T-helper 17 cell (primary cell): ENCODE measurements at places on chromosomes 12 and 14.

GRCh38 chr12:104888481-104888880, 69.6 kb downstream of the SLC41A2 start:
- DNase-seq: no peak

DNA sequence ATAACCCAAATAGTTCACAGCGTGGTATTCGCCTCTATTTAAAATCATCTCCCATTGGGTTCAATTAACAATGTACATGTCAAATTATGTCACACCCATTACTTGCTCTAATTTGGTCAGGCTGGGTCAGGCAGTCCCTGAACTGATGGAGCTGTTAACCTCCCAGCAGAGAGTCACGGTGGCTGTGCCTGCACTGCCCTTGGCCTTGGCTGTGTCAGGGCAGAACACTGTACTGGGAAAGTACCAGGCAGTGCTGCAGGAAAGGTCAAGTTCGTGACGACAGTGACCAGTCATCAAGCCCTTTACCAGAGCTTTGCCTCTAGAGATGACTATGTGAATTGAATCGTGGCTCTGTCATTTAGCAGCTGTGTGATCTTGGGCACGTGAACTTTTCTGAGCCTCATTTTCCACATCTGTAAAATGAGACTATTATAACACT, 100.0 kb downstream of the ARF6 start:
- no peak for DNase-seq

- no peak for DNase-seq
Measured at GRCh38 chr14:61344437-61345150, 23.2 kb downstream of the PRKCH start.

DNA sequence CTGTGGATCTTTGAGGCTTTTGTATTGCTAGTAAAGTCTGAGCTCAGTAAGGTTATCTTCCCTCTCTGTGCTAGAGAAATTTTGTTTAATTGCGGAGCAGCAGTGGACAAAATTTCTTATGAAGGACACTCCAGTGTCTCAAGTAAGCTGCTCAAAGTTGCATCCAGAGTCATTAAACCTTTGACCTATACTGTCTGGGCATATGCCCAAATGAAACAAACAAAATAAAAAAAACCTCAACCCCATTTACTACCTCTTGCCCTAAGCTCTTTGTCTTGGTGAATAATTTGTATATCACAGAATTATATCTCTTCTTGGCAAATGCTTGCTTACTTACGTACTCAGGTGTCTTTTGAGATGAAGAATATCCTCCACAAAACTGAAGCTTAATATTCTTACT, 465.2 kb downstream of the SOX5 start:
- no peak for DNase-seq

DNA sequence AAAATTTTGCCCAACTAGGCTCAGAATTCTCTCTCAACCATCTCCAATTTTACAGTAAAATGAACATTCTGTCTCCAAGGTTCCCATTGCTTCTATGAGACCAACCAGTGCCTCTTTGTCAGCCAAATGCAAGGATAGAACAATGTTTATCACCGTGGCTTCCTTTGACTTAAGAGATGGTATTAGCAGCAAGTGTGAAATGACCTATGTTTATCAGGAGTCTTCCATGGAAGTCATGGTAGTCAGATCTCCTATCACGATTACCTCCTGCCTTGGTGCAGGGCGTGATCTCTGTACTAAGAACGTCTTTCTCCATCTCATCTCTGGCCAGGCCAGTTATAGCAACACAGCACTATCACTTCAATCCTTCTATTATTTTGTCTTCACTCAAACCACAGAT, 6.1 kb upstream of the BCL2L14 start:
- no peak for DNase-seq

- peak; percentile 4 for DNase-seq
Measured at GRCh38 chr12:109741286-109741969, 27.8 kb downstream of the FAM222A start.

DNA sequence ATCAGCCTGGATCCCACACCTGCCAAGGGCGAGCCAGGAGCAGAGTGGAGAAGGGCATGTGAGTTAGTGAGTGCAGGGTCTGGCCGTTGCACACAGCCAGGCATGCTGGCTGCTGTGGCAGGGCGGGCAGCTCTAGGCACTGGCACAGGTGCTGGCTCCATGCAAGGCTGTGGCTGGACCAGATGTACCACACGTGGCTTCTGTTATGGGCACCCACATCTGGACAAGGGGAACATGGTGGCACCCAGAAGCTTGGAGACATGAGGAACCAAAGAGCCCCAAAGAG, 20.1 kb downstream of the SERPINA3 start:
- no peak for DNase-seq

GRCh38 chr14:31340297-31341063, 79.9 kb downstream of the HEATR5A start:
- DNase-seq: no peak
